ENCODE measurements at places on chromosomes 7 and 10.

DNA sequence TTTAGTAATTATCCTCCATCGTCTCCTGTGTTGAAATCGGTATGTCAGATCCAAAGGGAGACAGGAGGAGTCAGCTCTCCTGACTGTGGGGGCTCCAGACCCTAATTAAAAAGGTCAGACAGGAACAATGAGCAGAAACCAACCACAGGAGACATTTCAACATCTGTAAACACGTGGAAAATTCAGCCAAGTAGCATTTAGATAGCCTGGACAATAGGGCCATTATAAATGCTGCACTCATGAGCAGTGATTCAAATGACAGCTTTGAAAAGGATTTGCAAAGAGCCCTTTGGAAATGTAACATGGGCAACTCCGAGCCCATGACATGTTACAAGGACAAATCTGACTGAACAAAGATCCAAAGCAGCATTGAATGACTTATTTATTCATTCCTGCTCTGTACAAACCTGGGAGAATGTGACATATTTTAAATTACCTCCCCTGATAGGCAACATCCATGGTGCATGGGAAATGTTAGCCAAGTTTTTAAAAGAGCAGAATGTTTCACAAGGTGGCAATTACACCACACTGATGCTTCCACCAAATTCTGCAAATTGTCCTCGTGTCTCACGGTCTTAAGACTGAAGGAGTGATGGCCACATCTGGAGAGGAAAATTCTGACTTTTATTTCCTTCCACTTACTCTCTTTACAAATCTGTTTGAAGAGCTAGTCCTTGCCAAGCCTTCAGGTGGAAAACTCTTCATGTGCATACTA is 113.3 kb upstream of the KMT2E start:
- no peak for DNase-seq

GRCh38 chr10:48655411-48656240 is 29.0 kb upstream of the WDFY4 start:
- DNase-seq = no peak

GRCh38 chr10:105757302-105757701 is 1116.2 kb downstream of the SORCS3 start:
- no peak for DNase-seq

DNA sequence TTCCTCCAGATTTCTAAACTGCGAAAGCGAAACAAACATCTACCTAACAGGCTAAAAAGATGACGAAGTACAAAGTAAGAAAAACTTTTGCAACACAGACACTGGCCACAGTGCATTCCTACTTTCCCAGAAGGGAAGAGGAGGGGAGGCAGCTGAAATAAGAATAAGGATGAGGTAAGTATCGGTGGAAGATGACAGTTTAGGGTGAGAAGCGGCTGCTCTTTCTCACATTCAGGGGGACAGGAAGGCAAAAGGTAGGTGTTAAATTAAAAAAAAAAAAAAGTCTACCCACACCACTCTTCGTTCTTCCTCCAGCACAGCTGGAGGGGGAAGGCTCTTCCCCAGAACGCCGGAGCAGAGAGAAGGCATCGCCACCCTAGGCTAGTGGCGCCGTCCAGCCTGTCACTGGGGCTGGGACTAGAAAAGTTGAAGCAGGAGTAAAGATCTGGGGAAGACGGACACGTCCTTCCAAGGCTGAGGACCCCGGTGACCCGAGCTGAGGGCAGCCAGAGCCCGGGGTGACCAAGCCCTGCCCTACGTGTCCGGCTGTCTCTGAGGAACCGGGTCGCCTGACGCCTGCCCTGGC is 846 bp downstream of the DNAJC1 start:
- peak; percentile 29 for DNase-seq

GRCh38 chr7:803243-803635 is 29.0 kb upstream of the SUN1 start:
- no peak for DNase-seq

DNA sequence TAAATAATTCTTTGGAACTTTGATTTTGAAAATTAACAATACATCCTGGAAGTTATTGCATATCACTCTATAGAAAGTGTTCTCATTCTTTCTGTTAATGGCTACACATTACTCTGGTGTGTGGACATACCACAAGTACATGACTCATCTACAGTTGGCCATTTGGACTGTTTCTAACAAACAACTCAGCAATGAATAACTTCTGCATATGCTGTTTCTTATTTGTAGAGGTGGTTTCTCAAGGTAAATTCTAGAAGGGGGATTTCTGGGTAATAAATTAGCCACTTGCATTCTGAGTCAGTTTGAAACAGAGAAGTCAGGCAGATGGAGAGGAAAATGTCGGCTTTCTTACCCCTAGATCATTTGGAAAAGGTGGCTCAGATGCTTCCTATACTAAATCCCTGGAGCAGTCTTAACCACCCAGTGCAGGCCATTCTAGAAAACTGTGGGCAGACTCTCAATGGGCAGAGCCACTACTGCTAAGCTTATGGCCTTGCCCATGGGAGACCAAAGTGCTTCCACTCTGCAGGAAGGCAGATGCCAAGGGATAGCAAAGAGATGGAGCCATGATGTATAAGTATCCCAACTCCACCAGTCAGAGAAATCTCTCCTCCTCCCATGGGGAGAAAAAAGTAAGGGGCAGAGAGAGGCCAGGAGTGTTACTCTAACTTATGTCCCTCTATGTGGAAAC is 194.0 kb upstream of the PLPP4 start:
- no peak for DNase-seq

DNA sequence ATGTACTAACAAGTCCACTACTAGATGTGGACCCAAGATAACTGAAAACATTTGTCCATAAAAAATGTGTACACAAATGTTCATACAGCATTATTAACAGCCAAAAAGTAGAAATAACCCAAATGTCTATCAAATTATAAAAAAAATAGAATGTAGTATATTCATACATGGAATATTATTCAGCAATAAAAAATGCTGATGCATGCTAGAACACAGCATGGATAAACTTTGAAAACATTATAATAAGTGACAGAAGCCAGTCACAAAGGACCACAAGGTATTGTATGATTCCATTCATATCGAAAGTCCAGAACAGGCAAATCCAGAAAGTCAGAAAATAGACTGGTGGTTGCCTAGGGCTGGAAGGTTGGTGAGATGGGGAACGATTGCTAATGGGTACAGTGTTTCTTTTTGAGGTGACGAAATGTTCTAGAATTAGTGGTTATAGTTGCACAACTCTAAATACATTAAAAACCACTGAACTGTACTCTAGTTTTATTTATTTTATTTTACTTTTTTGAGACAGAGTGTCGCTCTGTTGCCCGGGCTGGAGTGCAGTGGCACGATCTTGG is 43.3 kb upstream of the ANLN start:
- peak; percentile 40 for DNase-seq

DNA sequence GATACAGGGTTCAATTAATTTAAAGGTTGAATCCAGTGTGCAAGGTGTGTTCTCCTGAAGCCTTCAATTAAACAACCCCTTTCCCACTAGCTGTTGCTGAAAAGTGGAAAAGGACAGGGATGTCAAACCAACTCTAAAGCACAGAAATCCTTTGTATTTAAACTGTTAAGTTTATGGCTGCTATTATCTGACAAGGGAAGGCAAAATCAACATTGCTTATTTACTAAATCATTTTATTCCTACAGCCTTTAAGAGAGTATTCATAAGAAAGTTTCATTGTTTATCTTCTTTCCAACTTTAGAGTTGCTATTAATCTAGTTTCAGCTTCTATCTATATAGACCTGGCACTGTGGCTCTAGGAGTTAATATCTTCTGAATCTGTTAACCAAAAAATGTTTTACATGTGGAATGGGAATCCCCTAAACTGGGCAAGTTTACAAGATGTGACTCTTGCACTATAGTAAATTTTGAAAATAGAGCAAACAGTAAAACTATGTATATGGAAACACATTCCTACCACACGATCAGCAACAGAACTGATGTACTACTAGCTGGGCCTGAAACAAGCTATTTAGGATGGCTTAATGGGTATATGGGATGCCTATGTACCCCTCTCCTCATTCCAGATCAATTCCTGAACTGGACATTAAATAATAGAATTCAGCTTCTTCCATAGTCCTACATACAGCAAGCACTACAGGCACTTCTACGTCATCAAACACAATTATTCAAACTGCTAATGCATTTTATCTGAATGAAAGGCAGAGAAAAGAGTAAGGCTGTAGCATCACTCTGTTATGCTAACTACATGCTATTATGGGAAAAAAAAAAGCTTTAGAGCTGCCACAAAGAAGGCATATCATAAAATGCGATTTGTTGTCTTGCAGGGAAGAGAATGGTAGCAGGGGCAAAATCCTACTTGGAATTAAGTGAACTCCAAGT is 52.8 kb downstream of the CDK6 start:
- no peak for DNase-seq

- DNase-seq = no peak
Observed at GRCh38 chr7:152597507-152597906, 78.4 kb downstream of the XRCC2 start.

- no peak for DNase-seq
Observed at GRCh38 chr7:40546616-40547501, 412.1 kb downstream of the SUGCT start.

DNA sequence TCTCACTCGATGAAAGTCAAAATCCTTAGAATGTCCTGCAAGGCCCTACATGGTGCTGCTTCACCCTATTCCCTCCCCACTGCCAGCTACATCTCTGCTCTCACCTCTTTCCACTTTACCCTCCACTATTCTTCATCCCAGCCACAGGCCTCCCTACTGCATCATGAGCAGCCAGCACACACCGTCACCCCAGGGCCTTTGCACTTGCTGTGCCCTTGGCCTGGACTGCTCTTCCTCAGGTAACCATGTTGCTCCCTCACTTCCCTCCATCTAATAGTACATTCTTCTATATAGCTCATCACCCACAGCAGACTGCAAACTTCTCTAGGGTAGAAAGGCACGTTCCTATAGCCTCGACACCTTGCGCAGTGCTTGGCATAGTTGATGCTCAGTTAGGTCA is 167.7 kb downstream of the SH3PXD2A start:
- DNase-seq = no peak

DNA sequence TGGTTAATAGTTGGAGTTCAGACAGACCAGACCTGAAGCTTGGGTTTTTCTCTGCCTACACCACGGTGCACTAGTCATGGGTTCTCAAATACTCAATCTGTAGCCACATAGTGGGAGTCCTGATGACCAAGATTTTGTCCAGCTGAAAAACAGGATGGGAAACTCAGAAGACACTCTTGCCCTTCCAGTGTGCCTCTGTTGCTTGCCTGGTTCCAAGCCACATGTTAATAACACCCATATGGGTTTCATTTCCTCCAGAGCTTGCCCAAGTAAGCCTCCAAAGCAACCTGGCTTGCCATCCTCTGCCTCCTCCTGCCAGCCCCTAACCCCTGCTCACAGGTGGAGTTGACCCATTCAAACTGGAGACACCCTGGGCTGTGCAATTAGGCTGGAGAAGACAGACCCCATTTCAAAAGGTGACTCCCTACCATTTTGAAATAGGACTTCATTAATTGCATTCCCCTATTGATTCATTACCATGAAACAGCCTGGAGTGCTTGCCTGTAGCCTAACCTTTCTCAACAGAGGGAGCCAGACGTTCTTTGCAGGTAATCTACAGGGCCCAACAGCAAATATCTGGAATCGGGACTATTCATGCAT is 108.0 kb upstream of the HABP2 start:
- DNase-seq = no peak

DNA sequence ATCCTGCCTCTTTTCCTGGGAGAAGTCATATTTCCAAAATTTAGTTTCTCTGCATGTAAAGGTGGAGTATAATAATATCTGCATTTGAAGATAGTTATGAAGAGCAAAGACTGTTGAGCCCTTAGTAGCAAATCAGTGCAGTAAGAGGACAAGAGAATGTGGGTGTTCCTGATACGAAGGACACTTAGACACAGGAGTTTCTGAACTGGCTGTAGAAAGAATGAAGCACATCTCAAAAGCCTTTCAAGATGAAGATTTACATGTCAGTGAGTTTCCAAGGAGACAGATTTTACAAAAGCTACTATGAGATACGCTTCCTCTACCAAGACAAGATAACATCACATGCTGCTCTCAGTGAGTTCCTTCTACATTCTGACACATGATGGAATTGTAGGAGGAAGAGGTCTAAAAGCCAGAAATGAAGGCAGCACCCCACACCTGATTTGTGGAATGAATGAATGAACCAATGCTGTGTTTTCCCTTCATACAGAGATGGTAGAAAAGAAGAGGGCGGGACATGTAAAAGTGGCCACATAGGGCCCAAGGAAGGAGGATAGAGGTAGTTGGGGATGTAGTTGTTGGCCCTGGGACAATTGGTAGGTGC is 173.6 kb upstream of the PDE1C start:
- no peak for DNase-seq

- no peak for DNase-seq
Observed at GRCh38 chr7:28390426-28390825, 21.9 kb upstream of the CREB5 start.

DNA sequence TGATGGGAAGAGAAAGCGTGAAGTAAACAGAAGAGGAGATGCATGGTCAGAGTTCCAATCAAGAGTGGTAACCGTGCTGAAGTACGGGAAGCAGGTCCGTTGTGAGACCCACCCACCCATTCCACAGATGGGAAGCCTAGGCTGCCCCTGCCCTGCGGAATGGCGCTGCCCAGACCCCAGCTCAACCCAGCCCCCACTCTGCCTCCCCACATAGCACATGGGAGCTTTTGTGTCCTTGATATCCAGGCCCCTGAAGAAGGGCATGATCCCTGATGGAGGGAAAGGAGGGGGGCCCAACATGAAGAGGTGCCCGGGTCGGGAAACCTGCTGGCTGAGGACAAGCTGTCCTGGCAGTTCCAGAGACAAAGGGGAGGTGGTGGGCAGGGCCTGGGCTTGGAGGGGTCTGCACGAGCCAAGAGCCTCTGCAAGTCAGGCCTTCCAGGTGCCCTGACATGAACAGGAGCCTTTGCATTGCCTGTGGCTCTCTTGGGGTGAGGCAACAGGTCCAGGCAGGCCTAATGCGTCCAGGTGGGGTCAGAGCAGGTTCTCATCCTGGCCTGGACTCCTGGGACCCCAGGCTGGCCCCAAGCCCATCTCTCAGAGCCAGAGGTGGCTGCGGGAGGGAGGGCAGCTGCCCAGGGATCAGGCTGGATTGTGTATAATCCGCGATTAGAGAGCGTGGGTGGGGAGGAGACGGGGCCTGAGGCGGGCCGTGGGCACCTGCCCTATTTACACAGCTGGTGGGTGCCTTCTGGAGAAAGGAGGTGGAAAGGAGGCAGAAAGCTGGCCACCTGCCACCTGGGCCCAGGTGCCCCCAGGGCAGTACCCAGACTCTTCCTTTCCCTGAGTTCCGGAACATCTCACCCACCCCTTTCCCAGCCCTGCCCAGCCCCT is 23.5 kb downstream of the YKT6 start:
- no peak for DNase-seq

- no peak for DNase-seq
Observed at GRCh38 chr10:110625356-110625894, 18.7 kb upstream of the RBM20 start.

- peak; percentile 40 for DNase-seq
Observed at GRCh38 chr10:125868372-125868975, 12.6 kb downstream of the DHX32 start.

DNA sequence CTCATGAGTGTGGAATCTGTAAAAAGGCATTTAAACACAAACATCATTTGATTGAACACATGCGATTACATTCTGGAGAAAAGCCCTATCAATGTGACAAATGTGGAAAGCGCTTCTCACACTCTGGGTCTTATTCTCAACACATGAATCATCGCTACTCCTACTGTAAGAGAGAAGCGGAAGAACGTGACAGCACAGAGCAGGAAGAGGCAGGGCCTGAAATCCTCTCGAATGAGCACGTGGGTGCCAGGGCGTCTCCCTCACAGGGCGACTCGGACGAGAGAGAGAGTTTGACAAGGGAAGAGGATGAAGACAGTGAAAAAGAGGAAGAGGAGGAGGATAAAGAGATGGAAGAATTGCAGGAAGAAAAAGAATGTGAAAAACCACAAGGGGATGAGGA is 207.7 kb downstream of the ZEB1 start:
- DNase-seq = no peak

GRCh38 chr7:94289071-94289470 is 105.6 kb upstream of the COL1A2 start:
- no peak for DNase-seq
